ENCODE measurements at places on chromosomes 1 and 21.

- peak; percentile 70 for DNase-seq
These were observed 22.9 kb downstream of the S1PR1 start for GRCh38 chr1:101259744-101260148.

- peak; percentile 79 for DNase-seq
These were observed 29.3 kb downstream of the AK2 start for GRCh38 chr1:33007190-33008050.

DNA sequence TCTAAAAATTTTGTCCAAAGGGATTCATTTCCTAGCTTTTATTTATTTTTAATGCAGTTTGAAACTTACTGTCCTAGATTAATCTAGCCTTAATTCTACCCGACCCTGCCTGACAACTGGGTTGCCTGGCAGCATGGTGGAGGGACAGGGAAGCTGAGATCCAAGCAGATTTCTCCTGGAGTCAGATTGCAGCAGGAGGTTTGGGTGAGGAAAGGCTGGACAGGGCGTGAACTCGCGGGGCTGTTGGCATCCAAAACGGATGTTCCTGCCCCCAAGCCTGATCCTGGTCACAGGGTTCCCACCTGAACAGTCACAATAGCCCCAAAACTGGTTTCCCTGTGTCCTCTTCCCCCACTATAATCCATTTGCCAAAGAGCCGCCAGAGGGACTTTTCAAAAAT lies 23.2 kb downstream of the TCEA3 start:
- DNase-seq: no peak

DNA sequence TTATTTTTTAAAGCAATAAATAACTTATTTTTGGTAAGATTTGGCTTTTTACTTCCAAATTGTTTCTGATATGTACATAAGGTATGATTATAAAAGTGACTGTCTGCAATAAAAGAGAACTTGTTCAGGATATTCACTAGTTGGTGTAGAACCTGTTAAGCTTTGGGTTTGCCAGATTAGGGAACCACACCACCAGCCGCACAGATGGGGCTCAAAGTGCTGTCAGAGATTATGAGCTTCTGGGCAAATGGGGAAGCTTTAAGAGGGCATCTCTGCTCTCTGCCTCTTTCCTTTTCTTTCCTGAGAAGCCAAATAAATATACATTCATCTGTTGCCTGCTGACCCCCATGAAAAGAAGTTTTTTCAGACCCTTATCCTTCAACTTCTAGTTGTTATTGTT lies 25.4 kb downstream of the IVNS1ABP start:
- DNase-seq: no peak

GRCh38 chr1:88976235-88976634 lies 16.2 kb downstream of the KYAT3 start:
- DNase-seq: no peak
